ELF-1 (cell line): ENCODE measurements at places on chromosomes 16 and 17.

GRCh38 chr17:40854175-40854814 is 12.7 kb downstream of the KRT12 start:
- no peak for DNase-seq

GRCh38 chr17:16975277-16975651 is 3.3 kb upstream of the TNFRSF13B start:
- DNase-seq: no peak

DNA sequence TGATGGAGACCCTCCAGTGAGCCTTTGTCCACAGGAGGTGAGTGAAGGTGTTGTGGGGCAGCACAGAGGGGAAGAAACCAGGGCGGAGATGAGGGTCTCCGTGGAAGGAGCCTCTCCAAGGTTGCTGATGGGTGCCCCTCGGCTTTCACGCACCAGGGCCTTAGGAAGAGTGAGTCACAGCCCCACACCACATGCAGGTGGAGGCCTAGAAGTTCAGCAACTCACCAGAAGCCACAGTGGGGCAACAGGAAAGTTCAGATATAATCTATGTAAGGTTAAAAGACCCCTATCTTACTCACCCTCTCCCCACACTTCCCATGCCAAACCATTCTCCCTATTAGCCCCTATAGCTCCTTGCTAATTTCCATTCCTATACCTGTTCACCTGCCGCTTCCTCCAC is 9.5 kb upstream of the HNF1B start:
- no peak for DNase-seq

DNA sequence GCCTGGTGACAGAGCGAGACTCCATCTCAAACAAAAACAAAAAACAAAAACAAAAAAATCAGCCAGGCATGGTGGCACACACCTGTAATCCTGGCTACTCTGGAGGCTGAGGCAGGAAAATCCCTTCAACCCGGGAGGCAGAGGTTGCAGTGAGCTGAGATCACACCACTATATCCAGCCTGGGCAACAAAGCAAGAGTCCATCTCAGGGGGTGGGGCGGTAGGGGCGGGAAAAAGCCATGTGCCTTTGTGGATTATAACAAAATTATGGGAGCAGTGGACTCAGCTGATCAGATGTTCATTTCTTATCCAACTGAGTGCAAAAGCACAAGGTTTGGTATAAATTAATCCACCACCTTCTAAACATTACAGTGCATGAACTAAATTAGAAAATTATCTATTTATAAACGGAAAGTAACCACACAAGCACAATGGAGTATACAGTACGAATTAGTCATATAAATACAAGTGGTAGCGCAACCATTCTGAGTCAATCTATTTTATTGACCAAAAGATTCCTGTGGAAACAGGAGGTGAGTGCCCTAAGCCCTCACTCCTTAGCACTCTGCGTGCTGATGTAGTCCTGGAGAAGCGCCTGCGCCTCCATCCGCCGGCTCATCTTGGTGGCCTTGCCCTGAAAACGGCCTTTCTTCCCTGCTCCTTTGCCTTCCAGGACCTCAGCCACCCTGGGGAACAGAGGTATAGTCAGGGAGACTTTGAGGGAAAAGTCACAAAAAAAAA is 14.0 kb downstream of the AARSD1 start:
- no peak for DNase-seq

GRCh38 chr16:25593260-25593659 is 98.5 kb upstream of the HS3ST4 start:
- no peak for DNase-seq

- DNase-seq: no peak
Measured at GRCh38 chr17:50348522-50349242, 2.8 kb downstream of the XYLT2 start.

GRCh38 chr17:27346228-27346899 is 52.5 kb downstream of the WSB1 start:
- no peak for DNase-seq
